ENCODE measurements at places on chromosomes 4 and X.

DNA sequence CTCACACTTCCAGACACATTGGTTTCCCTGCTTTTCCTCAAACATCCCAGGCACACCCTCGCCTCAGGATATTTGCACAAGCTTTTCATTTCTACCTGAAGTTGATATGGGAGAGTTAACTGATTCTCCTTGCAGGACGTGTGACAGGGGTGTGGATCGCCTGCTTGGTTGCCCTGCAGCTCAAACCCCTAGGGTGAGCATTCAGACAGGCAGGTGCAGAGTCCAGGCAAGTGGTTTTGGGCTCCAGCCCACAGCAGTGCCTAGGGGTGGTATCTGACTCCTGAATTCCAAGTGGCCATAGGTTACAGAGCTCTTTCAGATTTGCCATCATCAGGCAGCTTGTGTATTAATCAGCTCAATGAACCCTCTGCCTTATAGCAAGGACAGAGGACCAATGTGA, 1104.2 kb upstream of the IGFBP7 start:
- DNase-seq = no peak

DNA sequence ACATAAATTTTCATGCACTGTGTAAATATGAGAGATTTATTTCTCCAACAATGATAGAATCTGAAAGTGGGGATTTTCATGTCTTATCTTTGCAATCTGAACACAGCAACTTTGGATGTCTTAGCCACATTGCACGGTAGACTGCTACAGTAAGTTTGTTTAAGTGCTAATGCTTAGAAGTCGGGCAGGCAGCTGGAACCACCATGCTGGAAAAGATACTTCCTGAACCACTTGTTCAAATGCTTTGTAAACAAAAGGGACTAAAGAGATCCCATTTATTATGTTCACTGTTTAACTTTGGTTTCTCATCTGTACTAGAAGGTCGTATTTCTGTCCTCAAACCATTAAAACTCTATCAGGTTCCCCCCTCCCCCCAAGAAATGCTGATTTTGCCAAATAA, 555.9 kb upstream of the DIPK2B start:
- no peak for DNase-seq

DNA sequence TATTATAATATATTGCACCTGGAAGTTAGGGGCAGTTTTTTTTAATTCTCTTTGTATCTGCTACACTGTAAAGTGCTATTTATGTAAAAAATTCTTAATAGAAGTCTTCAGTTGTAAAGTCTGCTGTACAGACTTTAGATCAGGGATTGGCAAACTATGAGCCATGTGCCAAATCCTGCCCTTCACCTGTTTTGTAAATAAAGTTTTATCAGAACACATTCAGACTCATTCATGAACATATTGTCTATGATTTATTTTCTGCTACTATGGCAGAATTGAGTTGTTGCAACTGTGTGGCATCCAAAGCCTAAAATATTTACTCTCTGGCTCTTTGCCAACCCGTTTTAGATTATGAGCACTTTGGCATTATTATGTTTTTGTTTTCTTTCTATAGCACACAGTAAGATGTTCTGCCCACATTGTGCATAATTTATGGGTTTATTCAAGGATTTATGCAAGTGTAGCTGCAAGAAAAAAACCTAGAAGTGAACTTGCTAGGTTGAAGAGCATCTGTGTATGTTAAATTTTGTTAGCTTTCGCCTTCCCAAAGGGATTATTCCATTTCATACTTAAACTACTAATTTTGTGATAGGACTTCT, 56.9 kb downstream of the CLCN3 start:
- no peak for DNase-seq

- no peak for DNase-seq
Measured at GRCh38 chrX:102672856-102673255, 21.6 kb downstream of the GPRASP1 start.

- DNase-seq = no peak
Measured at GRCh38 chr4:185108669-185109068, 34.4 kb upstream of the SLC25A4 start.

- no peak for DNase-seq
Measured at GRCh38 chr4:88908003-88908402, 149.0 kb downstream of the FAM13A start.

GRCh38 chr4:7462509-7462971, 27.8 kb upstream of the PSAPL1 start:
- no peak for DNase-seq

DNA sequence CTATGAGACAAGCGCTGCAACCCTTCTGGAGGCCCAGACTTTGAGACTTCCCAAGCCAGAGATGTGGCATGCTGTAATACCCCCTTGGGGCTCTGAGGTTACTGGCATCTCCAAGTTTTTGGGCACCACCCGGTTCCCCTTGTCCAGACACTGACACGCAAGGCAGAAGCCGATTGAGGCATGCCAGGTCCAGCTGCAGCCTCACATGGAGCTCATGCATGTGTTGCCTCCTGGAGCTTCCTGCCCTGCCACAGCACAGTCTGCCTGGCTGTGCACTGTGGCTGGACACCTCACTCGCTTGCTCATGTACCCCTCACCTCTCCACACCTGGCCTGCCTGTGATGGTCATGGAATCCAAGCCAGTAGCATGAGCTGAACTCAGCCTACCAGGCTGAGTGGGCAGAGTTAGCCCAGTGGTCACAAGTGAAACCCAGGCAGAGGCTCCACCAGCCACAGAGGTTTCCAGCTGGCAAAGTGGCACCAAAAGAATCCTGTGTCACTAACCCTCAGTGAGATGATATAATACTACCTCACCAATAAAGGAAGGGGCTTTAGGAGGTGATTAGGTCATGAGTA, 789.2 kb upstream of the INTU start:
- DNase-seq = no peak

DNA sequence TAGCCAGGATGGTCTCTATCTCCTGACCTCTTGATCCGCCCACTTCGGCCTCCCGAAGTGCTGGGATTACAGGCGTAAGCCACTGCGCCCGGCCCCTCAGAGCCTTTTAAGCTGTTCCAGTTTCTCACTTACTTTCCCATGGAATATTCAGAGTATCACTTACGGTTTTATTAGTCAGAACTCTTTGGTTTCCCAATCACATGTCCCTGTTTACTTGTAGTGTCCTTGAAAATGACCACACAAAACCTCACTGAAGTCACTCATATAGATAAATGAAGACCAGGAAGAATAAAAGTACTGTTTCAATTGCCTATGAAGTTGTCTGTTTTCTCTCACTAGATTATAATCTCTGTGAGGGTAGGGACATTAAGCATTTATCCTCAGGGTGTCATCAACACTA, 217.2 kb upstream of the HCCS start:
- DNase-seq = no peak
